ENCODE measurements at places on chromosomes 2 and 18.
A peak's percentile ranks its signal among the peaks of the same experiment; 100 is the strongest.

DNA sequence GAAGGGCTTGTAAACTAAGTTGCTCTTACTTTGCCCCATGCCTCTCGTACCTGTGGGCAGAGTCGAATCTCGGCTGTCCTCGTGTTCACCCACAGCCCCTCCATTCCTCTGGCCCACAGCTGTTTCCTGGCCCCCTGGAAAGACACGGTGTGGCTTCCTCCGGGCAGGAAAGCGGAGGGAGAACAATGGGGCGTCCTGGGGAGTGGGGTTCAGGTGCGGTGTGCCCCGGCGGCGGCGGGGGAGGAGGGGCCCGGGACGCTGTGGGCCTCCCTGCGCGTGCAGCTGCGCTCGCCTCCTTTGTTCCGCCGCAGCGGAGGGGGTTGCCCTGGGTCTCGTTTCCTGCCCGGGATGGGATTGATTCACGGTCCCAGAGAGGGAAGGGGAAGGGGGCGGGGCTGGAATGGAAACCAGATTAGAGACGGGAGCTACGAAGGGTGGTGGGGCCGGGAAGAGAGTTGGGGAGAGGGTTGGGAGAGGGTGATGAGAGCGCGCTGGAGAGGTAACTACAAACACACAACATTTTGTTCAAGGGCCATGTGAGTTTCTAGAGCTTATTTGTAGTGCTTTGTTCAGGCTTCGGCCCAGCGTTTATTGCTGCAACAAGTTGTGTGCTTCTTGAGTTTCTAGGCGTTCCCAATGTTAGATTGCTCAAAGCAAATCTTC is 796 bp downstream of the MYO1B start:
- DNase-seq: peak; percentile 87

DNA sequence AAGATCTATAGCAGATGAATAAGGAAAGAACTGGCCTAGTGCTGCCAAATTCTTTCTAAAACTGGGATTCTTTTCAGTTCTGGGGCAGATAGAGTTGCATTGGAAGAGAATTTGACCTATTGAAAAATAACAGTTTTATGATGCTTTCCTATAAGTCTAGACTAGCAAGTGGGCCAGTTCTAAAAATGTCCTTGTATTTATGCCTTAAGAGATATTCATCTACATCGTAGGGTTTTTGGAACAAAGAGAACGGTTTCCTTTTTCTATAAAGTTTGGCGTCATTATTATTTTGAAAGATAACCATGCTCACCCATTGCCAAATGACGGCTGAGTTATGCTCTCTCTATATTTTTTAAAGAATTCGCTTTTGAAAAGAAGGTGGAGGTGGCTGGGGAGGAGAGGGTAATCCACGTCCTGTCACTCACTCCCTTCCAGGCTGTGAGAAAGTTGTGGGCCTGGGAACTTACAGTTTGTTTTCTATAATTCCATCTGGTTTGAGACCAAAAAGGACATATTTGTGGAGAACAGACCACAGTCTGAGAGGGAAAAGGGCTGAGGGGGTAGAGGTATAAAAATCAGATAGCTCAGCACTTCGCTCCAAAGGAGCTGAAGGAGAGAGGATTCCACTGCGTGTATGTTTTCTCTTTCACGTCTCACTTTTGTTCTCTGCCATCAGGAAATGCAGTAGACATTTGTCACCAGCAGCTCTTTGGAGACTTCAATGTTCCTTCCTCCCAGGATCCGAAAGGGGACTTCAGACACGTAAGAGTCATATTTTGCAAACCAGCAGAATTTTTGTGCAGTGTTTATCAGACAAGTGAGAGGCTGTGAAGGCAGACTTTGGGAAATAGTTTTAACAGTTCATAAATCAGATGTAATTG is 281.9 kb upstream of the FN1 start:
- DNase-seq: no peak

- no peak for DNase-seq
Observed at GRCh38 chr2:38113981-38114708, 38.2 kb upstream of the CYP1B1 start.

- no peak for DNase-seq
Observed at GRCh38 chr2:40220177-40220925, 231.5 kb downstream of the SLC8A1 start.

DNA sequence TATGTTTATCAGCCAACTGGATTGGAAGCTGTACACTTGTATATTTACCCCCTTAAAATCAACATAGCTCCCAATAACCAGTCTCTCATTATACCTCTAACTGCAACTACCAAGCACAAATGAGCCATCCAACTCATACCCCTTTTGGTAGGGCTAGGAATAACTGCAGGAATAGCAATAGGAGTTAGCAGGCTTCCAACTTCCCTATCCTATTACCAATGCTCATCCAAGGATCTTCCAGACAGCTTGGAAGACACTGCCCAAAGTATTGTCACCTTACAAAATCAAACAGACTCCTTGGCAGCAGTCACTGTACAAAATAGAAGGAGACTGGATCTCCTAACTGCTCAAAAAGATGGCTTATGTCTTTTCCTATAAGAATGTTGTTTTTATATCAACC is 61.6 kb downstream of the SLC25A12 start:
- DNase-seq: no peak

GRCh38 chr18:21314724-21315123 is 72.7 kb downstream of the GREB1L start:
- no peak for DNase-seq

- DNase-seq: no peak
Observed at GRCh38 chr2:56743807-56744206, 560.0 kb downstream of the CCDC85A start.

DNA sequence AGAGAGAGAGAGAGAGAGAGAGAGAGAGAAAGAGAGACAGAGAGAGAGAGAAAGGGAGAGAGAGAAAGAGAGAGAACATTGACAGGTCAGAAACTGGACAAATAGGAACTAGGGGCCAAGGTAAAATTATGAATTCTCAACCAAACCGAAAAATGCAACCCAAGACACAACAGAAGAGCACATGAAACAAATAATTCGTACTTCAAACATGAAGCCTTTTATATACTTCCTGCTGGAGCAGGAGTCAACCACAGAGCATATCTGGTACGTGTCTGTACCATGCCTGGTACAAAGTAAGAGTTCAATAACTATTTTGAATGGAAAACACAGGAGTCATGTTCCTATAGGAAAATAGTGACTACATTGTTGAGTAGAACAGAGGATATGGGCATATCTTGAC is 6.5 kb upstream of the VPS54 start:
- DNase-seq: no peak

DNA sequence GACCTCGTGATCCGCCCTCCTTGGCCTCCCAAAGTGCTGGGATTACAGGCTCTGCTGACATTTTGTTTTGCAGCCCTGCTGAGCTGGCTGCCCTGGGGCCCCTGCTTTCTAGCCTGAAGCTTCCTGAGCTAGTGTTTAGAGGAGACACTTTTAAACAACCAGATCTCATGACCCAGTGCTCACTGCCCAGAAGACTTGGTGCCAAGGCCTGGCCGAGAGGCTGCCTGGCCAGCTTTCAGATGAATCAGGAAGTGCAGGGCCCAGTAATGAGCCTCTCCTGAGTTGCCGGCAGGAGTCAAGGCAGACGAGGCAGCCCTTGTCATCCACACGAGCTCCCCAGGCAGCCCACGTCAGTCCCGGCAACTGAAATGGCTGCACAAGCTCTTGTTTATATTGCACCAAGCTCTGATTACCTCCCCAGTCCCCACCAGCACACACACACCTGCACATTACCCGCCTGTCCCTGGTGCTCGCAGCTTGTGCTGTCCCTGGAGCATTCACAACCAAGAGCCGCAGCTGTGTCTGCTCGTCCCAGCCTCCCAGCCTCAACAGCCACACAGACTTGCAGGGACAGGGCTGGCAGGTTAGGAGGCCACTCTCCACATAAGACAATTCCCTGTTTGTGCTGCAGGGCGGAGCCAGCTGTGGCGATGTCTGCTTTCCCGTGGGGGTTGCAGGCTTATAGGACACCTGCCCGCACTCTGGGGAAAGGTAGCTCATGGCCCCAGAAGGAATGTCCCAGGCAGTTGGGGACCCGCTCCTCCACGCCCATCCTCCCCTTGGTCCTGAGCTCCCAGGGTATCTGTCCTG is 331.2 kb upstream of the MYT1L start:
- no peak for DNase-seq

GRCh38 chr18:12059334-12060181 is 34.1 kb upstream of the ANKRD62 start:
- DNase-seq: no peak

DNA sequence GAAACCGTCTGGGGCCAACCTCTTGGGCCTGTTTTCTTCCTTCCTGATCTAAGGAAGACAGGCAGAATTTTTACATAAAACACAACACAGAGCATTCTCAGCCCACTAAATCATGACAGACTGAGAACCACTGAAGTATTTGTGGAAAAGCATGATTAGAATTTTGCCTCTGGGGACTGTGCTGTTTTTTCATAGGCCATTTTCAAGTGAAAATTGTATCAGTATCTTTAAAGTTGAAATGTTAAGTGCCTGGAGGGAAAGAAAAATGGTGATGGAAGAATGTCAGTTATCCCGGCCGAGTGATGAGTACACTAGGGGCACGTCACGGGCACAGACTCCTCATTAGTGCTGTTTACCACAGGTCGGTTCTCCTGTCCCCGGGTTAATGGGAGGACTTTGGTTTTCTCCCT is 36.9 kb downstream of the EHD3 start:
- DNase-seq: no peak

DNA sequence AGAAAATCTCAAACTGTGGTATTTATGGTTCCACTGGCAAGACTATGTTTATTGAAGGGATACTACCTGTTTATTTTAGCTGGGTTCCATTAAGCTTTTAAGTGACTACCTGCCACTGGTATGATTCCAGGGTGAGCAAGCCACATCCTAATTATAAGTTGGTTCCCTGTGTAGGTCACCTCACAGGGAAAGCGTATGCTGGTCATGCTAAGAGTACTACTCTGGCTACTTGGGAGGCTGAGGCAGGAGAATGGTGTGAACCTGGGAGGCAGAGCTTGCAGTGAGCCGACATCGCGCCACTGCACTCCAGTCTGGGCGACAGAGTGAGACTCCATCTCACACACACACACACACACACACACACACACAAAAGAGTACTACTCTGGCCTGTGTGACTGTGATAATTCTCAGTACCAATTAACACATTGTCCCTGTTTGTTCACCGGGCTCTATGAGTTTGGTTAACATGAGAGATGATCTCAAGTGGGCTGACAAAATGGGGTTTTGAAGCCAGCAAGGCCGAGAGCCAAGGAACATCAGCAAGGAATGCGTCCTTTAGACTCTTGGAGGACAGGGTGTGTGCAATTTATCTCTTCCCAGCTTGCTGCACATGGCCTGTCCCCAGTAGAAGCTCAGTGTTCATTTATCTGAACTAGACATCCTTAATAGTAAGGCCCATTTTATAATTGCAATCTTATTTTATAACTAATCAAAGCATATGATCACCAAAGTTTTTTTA is 15.2 kb upstream of the ITSN2 start:
- no peak for DNase-seq

GRCh38 chr2:159285929-159286708 is at the start of gene WDSUB1:
Gene WDSUB1 (minus strand): TSS chr2:159286703. CDS start chr2:159283069, 3,634 bp downstream.
- DNase-seq: peak; percentile 90

DNA sequence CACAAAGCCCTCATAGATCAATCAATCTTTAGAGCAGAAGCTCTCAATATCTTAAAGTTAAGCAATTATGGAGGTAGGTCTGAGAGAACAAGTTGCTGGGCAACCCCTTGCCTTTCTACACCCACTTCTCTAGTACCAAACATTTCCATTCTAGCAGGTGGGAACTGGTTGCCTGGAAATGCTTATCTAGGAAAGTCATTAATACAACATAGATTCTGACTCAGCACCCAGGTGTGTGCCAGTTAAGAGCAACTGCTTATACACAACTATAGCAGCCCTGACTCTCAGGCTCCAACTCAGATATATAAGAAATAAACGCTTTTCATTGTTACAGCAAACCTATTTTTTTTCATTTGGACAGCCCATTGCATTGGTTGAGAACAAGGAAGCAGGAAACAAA is 237.7 kb downstream of the IRS1 start:
- no peak for DNase-seq

DNA sequence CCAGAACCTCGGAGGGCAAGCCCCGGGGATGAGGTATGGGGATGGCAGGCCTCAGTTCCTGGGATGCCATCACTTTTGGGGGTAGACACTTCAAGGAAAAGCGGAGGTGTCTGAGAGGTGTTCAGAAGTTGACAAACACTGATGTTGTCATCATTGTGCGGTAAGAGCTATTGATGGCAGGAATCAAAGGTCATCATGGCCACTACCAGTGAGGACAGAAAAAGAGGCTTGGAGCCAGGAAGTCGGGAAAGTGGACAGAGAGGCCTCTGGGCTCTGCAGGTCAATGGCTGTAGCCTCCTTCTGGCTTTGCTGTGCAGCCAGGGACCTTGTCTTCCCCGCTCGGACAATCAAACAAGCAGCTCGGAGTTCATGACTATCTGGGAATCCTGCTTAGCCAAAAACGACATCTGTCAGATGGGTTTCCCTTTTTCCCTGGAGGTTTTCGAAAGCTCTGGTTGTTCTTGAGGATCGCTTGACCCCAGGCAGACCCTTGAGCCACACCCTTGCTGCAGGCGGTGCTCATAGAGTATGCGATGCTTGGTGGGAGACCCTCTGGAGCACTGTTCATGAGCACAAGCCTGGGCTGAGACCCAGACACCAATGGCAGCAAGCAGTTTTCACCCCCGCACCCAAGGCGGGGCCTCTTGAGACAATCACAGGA is 19.4 kb downstream of the ACKR3 start:
- DNase-seq: no peak

DNA sequence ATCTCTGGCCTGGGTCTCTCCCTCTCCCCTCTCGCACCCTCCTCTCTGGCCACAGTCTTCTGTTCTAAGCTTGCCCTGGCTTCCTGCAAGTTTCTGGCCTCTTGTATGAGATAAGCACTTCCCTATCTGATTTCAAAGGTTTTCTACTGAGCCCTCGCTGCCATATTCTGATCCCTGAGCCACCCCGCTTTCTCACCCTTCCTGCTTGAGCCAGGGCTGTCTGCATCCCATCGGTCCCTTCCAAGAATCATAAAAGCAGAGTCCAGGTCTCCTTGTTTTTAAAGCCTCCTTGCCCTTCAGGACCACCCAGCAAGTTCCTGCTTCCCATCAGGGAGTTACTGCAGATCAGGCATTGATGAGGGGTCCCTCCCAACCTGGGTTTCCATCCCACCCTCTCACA is 110.2 kb downstream of the PRKCE start:
- DNase-seq: no peak

- DNase-seq: no peak
Observed at GRCh38 chr2:111062417-111062816, 58.3 kb upstream of the BCL2L11 start.

DNA sequence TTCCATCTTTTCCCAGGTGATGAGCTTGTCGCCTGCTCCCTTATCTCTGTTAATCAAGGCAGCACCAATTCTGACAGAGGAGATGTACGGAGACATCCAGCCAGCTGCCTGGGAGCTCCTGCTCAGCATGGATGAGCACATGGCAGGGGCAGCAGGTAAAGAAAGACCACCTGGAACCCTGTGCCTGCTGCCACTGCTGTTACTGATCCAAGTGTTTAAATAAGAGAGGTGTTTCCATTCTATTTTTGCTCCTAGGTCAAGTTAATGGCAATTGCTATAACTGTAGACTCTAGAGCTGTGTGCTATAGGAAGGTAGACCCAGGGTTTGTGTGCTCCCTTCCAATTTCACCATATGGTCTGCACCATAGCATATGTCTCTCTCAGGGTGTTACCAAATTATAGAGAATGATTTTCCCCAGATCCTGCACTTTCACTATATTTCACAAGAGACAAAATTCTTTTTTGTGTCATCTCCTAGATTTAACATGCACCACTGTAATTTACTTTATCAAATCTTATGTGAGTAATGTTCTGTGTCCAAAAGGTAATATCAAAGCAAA is 88.6 kb upstream of the RPE start:
- no peak for DNase-seq
